ENCODE measurements at places on chromosomes 4 and X. TPM values are rescaled to one million over a fixed set of nuclear protein-coding genes. Genes with fewer than 3 reads are reported as not detected.

DIPK2B gene
- total RNA-seq, result 0.16 TPM

CT45A3 gene
- not detected for total RNA-seq

SSX2 gene
- not detected for total RNA-seq

CNGA1 gene
- total RNA-seq, result not detected

CXCR3 gene
- not detected for total RNA-seq

SHOX gene
- total RNA-seq, result not detected

ARHGEF38 gene
- not detected for total RNA-seq

RGN gene
- total RNA-seq, result 2.4 TPM

ASB12 gene
- not detected for total RNA-seq

YY2 gene
- total RNA-seq, result 0.16 TPM

PDZD4 gene
- total RNA-seq, result 0.09 TPM

ADH7 gene
- not detected for total RNA-seq

FDCSP gene
- total RNA-seq, result not detected

DNA sequence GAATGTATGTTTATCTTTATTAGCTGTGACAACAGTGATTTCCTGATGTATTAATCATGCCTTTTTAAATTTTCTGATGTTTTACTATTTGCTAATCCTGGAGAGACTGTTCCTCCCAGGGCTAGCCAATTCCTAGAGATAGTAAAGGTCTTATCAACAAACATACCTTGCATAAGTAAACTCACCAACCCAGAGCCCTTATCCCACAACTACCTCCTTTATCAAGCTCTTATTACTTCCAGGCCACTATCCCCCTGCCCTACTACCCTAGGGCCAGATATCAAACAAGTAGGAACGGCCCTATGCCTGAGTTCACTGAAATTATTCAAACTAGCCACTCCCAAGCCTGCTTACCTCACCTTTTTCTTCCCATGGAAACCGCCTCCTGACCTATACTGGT, 58.2 kb upstream of the NPNT start:
- no peak for DNase-seq

DNA sequence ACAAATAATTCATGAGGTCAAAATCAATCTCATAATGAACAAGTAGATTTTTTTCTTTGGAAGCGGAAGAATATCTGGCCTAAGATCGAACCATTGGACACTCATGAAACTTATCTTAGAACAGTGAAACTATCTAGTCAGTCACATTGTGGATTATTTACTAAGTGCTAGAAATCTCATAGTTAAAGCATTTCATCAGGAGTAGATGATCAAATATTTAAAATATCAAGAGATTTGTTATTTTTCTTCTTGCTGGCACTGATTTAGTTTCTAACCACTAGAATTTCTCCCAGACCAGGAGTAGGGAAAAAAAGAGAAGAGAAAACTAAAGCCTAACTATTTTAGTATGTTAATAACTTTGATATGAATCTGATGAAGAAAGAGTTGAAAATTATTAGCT, 105.5 kb downstream of the SHROOM3 start:
- DNase-seq, result peak; percentile 13

DNA sequence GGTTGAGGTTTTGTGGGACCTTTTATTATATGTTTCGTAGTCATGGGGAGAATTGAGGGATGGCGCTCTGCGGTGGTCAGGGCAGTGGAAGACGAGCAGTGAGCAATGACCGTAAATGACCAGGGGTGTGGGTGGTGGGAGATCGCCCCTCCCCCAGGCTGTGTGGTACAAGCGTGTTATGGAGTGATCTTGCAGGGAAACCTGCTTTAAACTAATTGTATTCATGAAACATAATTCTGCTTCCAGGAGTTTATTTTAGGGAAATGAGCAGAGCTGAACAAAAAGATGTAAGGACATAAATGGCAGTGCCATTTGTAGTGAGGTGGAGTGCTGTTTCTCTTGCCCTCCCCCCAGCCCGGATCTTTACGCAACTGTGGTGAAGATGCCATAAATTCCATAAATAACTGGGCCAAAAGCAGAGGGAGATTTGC, 20.2 kb downstream of the GYG2 start:
- DNase-seq, result peak; percentile 73

DNA sequence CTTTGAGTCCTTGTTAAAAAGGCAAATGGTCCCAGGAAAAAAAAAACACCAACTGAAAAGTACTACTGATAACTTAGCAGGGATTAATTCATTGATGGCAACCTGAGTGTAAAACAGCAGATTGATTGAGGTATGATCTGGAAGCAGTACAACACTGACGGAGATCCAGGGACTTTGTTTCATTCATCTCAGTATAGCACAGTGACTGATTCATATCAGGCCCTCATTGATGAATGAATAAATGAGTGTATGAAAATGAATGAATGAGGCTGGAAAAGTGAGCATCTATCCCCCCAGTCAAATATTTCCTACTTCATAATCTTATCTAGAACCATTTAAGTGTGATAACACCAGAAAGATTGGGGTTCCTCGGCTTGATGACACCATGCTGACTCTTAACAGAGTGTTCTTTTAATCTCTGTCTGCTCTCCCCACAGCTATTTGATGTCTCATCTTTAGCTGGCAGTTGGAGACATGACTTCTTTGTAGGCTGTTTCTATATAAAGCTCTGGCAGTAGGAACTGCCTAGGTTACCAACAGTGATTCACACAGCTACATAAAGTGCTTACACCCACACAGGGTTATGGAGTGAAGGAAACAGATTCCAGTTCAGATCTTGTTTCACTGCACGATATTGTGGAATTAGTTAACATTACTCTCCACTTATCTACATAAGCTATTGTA, 18.6 kb upstream of the RNF128 start:
- DNase-seq, result peak; percentile 90

DNA sequence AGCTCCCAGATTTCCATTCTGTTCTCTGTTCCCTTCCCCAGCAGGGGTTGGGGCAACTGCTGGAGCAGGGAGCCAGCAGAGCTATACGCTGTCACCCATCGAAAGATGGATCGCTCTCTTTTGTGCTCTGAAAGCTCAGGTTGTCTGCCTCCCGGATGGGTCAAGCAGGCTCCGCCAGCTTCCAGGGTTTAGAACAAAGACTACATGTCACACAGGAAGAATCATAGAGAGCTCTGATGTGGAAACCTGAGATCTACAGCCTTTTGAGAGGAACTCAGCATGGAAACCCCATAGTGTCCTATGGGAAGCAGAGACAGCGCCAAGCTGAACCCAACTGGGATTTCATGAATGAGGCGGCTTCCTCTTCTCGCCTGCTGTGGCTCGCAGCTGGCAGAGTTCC, 205.4 kb downstream of the HS3ST1 start:
- DNase-seq, result no peak

- no peak for DNase-seq
These were observed 1.8 kb upstream of the SPATA18 start for GRCh38 chr4:52049266-52049665.

GRCh38 chrX:108396986-108397385, 41.2 kb downstream of the COL4A6 start:
- DNase-seq, result no peak

- no peak for DNase-seq
These were observed 566.3 kb downstream of the IL15 start for GRCh38 chr4:142202404-142203332.

DNA sequence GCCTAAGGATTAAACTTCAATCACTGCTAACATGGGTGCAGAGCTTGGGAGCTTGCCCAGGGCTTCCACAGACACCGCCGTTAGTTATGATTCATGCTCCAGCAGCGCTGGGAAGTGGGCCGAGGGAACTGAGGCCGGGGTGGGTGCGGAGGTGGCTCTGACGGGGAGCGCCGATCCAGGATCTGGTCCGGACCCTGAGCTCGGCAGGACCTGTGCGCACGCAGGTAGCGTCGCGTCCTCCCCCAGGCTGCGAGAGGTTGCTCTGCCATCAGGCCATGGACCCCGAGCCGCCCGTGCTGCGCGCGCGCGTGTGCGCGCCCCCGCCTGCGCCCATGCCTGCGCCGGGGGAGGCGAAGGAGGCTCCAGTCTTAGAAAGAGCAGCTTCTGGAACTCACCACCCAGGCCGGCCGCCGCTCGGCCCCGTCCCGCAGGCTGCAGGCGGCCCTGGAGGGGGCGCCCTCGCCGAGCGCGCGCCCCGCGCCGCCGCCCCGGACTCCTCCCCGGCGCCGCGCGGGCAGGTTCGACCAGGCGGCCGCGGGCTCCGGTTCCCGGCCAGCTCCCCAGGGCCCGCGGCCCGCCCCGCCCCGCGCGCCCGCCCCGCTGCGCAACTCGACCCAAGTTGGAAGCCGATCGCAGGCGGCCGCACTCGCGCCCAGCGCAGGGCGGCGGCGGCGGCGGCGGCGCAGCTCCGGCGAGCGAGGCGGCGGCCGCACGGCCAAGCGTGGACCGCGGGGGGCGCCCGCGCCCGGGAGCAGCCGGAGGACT, 732 bp upstream of the ADRA2C start:
- peak; percentile 27 for DNase-seq

GRCh38 chr4:107978716-107979451, 10.8 kb upstream of the HADH start:
- no peak for DNase-seq

GRCh38 chr4:153019906-153020305, 83.8 kb downstream of the FHDC1 start:
- DNase-seq, result no peak

DNA sequence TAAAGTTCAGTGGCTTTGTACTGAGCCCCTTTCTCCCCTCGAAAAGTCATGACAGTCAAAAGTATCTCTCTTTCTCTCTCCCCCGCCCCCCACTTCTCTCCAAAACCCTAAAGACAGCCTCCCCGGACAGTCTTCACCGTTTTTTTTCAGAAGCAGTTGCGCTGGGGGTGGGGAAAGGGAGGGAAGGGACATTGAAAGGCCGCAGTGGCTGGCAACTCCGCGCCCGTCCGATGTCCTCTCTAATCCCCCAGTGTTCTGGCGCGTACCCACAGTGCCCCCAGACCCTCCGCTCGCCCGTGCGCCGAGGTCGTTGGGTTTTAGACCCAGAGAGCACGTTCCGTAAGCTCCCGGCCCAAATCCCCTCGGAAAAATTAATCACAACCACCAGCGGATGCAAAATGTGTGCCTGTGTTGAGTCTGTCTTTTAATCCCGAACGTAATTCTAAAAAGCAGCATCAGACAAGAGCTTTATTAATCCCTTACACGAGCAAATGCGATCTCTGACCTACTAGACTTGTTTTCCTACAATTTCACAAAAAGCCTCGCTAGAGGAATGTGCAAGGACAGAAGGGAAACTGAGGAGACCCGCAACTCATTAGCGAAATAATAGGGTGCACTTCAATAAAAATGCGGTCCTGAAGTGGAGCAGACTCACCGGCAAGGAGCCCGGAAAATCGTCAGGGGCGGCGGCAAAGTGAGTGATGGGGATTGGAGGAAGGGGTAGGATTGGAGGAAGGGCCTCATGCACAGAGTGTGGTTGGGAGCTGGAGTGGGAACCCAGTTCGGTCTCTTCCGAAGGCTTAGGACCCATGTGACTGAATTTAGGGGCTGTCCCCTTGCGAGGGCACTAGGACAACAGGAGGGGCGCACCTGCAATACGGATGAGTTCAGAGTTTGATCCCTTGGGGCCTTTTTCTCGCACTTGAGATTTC, 12.2 kb upstream of the PRDM8 start:
- DNase-seq, result no peak
